ENCODE measurements at places on chromosomes 11 and 22.

GRCh38 chr11:61814958-61815789 lies 1.6 kb downstream of the FADS1 start:
- peak; percentile 95 for DNase-seq

DNA sequence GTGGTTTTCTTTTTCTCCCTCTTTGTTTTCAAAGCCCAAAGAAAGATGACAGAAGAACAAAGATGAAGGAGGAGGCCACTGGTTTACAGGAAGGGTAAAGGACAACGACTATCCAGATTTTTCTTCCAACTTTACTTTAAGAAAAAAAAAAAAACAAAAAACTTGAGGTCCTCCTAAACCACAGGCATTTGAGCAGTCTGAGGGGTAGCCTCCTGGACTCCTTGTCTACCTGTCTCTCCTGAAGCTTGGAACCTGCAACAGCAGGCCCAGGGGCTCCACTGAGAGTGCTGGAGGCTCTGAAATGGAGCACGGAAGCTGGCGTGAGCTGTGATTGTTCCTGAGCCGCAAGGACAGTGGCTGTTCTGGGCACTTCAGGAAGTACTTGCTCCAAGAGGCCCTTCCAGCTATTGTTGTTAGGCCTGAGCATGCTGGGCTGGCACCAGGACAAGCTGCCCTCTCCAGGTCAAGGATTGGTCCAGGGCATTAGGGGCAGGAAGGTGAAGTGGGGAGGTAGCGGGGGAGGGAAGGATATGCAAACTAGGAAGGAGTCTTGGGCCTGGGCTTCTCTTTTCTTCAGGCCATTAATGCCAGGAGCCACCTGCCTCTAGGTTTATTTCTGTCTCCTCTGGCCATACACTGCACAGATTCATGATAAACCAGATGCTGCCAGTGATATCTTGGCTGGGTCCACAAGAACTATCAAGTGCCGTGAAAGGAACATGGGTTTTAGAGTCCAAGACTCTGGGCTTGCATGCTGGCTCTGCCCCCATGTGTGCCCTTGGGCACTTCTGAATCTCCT lies 147.3 kb downstream of the CCDC34 start:
- DNase-seq, result no peak

GRCh38 chr11:1846453-1846932 lies 6.4 kb upstream of the LSP1 start:
- DNase-seq, result no peak

DNA sequence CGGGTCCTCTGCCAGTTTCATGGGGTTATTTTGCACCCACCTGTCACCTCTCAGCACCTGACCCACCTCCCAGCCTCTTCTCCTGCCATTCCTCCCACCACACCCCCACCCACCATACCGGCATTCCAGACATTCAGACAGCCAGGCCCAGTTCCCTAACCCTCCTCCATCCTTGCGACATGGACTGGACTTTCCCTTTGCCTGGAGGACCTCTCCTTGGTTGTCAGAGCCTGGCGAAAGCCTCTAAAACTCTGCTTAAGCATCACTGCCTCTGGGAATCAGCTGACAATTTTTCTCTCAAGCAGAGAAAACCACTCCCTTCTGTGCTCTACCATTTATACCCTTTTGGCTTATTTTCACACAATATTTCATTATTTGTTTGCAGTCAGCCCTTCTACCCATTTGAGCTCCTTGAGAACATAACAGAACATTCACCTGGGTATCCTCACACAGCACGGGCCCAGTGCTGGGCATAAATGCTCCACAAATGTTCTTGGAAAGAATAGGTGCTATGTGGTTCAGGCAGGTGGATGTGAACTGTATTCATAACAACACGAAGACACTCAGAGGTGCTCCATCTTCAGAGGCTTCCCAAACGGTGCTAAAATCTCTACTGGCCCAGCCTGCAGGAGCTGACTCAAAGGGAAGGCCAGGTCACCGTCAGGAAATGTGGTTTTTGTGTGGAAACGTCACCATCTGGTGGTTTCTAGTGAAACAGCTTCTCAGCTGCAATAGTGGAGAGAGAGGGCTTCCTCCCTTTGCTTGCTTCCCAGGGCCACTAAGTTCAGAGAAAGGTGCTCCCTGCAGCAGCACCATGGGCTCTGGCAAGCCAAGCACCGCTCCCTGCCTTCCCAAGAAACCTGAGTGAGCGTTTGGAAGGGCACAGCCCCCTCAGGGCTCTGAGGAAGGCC lies 10.4 kb downstream of the SPATA19 start:
- peak; percentile 73 for DNase-seq

- peak; percentile 72 for DNase-seq
Observed at GRCh38 chr22:50016988-50017700, 4.6 kb upstream of the IL17REL start.

- peak; percentile 67 for DNase-seq
Observed at GRCh38 chr11:109984634-109985289, 108.4 kb upstream of the ZC3H12C start.

DNA sequence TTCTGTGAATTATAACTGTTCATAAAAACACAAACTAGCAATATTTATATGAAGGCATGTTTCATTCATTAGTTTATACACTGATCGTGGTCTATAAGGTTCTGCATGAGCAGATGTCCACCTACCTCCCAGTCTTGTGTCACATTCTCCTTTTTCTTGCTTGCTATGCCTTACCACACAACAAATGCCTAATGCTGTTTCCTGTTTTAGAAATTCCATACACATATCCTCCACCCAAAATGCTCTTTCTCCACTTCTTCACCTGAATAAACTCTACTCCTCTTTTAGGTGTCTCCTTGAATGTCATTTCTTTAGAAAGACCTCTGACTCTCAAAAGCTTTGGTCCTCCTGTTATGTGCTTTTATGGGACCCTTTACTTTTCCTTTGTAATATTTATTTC lies 88.9 kb downstream of the BDNF start:
- DNase-seq, result no peak

GRCh38 chr11:111308140-111308539 lies 9.8 kb downstream of the POU2AF3 start:
- no peak for DNase-seq

GRCh38 chr11:111469200-111469599 lies 43.0 kb downstream of the BTG4 start:
- DNase-seq, result peak; percentile 14
